ENCODE measurements at places on chromosomes 12 and 14. TPM values are rescaled to one million over a fixed set of nuclear protein-coding genes. Genes with fewer than 3 reads are reported as not detected.

DNA sequence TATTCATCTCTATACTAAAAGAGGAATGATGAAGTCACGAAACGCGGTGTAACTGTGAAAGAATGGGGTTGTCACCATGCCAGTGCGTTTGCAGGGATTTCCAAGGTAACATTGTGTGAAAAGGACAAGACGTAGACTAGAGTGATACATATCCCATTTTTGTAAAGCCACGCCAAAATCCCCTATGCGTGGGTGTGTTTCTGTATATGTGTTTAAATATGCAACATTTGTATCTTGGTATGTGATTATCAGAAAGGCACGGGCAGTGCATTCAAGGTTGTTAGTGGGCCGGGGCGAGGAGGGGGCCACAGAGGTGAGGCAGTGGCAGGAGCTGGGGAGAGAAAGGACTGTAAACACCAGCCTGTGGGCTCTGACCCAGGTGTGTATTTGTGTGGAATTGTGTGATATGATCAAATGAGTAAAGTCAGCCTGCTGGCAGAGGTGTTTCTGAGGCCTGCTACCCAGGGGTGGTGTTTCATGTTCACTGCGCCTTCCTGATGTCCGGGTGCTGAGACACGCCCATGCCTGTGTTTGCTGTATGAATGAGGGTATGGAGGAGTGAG lies 137.8 kb downstream of the ADGRD1 start:
- DNase-seq = no peak

- no peak for DNase-seq
These were observed 37.2 kb downstream of the RAD51B start for GRCh38 chr14:67856827-67857226.

DNA sequence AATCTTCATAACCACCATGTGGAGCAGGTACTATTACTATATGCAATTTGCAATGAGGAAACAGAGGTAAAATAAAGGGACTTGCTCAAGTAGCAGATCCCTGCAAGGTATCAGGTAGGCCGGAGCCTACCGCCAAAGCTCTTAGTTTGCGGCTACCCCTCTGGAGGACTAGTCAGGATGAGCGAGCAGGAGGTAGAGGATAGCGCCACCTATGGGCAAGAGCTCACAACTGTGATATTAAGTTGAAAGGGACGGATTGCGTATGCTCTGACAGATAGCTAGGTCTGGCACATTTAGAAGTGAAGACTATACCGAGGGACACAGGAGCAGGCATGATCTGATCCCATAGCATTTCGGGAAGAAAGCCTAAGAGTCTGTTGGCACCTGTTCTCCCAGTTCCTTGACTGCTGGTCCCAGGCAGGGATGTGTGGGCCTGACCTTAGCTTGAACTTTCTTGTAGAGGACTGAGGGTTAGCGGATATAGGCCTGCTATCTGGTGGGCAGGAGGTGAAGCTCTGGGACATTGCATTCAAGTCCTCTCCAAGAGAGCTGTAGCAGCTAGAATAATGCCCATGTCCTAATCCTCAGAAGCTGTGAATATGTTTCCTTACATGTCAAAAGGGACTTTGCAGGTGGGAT lies 48.0 kb downstream of the SLC17A8 start:
- DNase-seq = peak; percentile 11

GRCh38 chr12:50017641-50018040 lies 7.7 kb downstream of the RACGAP1 start:
- DNase-seq = no peak

- DNase-seq = no peak
These were observed 73.3 kb downstream of the PTHLH start for GRCh38 chr12:27899151-27899661.

GRCh38 chr12:64670019-64670418 lies 59.7 kb downstream of the RASSF3 start:
- no peak for DNase-seq

DNA sequence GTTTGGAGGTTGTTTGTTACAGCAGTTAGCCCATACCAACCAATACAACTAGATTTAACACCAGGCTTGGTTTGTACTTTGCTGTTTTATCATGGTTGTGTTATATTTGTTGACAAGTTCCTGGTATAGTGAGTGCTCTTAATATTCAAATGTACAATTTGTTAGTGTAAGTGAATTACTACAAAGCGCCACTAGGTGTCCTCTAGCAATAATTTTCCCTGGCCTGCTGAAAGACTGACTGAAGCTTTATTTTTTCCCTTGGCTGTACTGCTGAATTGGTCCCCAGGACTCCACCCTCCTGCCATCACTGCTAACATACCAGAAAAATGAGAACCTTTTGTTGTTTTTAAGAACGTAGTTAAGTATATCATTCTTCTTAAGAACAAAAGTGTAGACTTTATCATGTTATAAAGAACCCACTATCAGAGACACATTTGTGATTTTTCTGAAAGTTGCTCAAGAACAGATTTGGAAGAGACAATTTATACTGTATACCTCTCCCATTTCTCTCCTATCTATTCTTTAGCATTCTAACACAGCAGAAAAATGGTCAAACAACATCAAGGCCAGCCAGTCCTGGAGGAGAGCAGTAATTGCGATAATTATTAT lies 75.3 kb upstream of the FAR2 start:
- peak; percentile 22 for DNase-seq

- DNase-seq = no peak
These were observed 277.9 kb downstream of the ITPR2 start for GRCh38 chr12:26555139-26555538.

DNA sequence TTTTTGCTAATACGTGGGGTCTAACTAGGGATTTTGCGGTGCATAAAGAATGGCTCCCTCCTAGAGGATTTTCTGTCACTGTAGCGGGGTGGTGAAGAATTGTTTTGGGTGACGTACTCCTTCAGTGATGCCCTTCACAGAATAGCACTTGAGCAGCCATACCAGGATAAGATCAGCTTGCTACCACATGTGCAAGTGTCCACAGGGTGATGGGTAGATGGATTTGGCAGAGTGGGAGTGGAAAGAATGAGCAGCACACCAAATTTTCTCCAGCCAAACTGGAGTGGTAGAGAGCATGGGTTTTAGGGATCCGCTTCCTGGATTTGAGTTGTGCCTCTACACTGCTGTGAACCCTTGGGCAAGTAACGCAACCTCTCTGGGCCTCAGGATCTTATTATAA lies 2.3 kb downstream of the TCP11L2 start:
- DNase-seq = no peak

DNA sequence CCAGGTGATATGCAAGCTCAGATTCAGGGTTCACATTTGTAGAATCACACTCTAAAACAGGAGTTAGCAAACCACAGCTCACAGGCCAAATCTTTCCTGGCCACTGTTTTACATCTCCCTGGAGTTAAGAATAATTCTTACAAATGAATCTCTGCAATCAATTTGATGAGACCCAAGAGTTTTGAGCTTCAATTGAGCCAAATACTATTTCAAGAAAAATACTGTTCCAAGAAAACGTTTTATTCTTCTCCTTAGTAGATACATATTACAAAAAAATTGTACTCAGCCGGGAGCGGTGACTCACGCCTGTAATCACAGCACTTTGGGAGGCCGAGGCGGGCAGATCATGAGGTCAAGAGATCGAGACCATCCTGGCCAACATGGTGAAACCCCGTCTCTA lies 2.5 kb downstream of the PTGDR start:
- no peak for DNase-seq

DNA sequence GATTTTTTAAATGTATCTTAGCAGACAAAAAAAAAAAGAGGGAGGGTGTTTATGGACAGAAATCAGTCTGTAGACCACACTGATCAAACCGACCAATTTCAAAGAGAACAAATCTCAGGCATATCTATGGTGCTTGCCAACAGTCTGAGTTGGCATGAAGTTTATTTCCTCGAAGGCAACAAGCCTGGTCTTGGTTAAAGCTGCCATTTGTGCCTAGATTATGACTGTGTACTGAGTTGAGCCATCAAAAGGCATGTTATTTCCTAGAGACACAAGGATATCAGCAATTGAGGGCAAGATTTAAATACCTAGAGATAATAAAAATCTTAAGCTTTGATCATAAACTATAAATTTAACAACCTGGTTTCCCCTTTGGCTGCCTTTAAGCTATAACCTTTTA lies 119.2 kb downstream of the SLC2A13 start:
- DNase-seq = no peak

GRCh38 chr12:56256326-56256960 lies 1.7 kb downstream of the ANKRD52 start:
- no peak for DNase-seq

- DNase-seq = no peak
These were observed 188.9 kb upstream of the NTF3 start for GRCh38 chr12:5243014-5243413.

GRCh38 chr14:84272290-84272721 lies 1257.6 kb upstream of the FLRT2 start:
- DNase-seq = no peak

DNA sequence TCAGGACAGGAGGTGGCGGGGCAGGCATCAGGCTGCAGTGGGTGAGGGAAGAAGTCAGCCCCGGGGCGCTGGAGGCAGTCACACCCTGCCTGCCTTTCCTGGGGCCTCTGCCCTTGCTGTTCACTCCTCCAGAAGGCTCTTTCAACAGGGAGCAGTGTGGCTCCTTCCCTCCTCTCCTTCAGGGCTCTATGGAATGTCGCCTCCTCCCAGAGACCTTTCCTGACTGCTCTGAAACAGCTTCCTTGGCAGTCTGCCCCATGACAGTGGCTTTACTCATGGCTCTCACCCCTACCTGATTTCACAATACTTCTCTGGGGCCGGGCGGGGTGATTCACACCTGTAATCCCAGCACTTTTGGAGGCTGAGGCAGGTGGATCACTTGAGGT lies 7.1 kb downstream of the RHOF start:
- no peak for DNase-seq

- DNase-seq = no peak
These were observed 264.9 kb downstream of the CCER1 start for GRCh38 chr12:90690120-90690519.

DNA sequence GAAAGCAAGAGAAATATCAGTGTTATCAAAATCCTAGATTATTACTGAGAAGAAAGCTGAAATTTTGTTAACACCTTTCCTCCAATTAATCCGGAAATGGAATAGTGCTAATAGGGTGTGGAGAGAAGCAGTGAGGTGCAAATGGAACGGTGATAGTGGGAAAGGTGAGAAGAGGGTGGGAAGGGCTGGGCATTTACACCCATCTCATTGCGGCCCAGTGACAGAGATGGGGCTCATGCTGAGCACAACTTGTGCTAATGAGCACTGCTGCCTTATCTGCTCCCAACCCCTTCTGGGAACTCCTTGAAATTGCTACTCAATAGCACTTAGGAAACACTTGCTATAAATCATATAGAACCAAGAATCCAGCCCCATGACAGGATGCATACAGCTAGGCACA lies 94.4 kb downstream of the PTPRR start:
- DNase-seq = no peak

DNA sequence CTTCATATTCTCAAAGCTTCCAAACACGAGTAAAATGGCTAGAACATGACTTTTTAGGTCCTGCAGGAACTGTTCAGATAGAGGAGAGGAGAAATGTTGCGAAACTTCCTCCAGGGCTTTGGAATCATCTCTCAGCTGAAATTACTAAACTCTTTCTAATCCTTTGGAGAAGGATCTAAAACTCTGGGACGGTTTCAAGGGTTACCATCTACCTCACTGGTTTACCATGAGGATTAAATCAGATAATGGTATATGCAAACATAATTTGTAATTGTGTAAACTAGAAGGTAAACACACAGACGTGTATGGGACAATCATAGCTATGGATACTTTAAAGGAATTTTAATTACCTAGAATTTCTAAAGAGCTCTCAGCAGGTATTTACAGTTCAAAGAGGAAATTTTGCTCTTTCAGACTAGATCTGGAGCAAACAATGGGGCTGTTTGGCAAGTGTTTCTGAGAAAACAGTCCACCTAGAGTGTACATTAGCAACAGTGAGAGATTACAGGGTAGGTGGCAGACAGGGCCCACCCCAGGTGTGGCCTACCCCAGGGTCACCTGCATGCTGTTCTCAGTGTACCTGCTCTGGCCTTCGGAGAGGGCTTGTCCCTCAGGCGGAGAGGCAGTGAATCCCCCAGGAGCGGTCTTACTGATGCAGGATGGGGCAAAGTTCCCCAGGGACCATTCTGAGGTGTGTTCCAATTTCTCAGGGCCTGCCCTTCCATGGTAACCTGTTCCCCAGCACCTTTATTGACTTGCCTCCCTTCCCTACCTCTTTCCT lies 124.7 kb upstream of the MAX start:
- no peak for DNase-seq

- no peak for DNase-seq
These were observed 37.0 kb upstream of the MED13L start for GRCh38 chr12:116314477-116314876.

DNA sequence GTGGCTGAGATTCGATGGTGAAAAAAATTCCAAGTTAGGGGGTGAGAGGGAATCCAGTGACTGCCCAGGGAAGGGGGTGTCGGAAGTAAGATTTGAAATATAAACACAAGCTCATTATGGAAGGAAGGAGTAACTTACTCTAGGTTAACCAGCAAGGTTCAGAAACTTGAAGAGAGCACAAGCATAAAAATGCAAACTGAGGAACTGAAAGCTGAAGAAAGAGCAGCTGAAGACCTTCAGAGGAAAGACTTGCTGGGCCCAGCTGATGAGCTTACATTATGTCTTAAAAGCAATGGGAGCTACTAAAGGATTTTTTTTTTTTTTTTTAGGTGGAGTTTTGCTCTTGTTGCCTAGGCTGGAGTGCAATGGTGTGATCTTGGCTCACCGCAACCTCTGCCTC lies 189.7 kb upstream of the GRIN2B start:
- no peak for DNase-seq

GRCh38 chr12:119412811-119413794 lies 78.6 kb downstream of the CCDC60 start:
- no peak for DNase-seq

GRCh38 chr12:94430304-94430703 lies 29.4 kb downstream of the CEP83 start:
- DNase-seq = no peak

LHX5 gene
- polyA plus RNA-seq = not detected

TMTC2 gene
- polyA plus RNA-seq = 38.6 TPM

EEF1AKMT3 gene
- polyA plus RNA-seq = 14.4 TPM

C1QL4 gene
- polyA plus RNA-seq = 1.6 TPM

MANSC4 gene
- polyA plus RNA-seq = 0.15 TPM

OR4E1 gene
- polyA plus RNA-seq = not detected

PRR4 gene
- polyA plus RNA-seq = 7.5 TPM

PELI2 gene
- 32.0 TPM for polyA plus RNA-seq

KRT77 gene
- not detected for polyA plus RNA-seq

HHIPL1 gene
- 1.7 TPM for polyA plus RNA-seq

SOAT2 gene
- 2.0 TPM for polyA plus RNA-seq

DAO gene
- 1.3 TPM for polyA plus RNA-seq

KANSL2 gene
- polyA plus RNA-seq = 58.1 TPM

NAA25 gene
- 18.7 TPM for polyA plus RNA-seq

PTHLH gene
- 1.4 TPM for polyA plus RNA-seq

TMEM63C gene
- polyA plus RNA-seq = 1.7 TPM
